ENCODE measurements at places on chromosomes 4 and X.
A peak's percentile ranks its signal among the peaks of the same experiment; 100 is the strongest.

DNA sequence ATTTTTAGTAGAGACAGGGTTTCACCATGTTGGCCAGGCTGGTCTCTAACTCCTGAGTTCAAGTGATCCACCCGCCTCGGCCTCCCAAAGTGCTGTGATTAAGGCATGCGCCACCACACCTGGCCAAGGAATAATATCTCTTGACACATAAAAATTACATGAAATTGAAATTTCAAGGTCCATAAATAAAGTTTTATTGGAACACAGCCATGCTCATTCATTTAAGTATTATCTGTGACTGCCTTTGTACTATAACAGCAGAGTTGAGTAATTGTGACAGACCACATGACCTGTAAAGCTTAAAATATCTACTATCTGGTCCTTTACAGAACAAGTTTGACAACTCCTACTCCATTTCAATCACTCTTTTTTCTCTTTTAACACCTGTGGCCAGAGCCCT, 17.8 kb upstream of the EGFL6 start:
- no peak for DNase-seq

GRCh38 chr4:57070461-57070860, 39.7 kb downstream of the IGFBP7 start:
- DNase-seq: no peak

DNA sequence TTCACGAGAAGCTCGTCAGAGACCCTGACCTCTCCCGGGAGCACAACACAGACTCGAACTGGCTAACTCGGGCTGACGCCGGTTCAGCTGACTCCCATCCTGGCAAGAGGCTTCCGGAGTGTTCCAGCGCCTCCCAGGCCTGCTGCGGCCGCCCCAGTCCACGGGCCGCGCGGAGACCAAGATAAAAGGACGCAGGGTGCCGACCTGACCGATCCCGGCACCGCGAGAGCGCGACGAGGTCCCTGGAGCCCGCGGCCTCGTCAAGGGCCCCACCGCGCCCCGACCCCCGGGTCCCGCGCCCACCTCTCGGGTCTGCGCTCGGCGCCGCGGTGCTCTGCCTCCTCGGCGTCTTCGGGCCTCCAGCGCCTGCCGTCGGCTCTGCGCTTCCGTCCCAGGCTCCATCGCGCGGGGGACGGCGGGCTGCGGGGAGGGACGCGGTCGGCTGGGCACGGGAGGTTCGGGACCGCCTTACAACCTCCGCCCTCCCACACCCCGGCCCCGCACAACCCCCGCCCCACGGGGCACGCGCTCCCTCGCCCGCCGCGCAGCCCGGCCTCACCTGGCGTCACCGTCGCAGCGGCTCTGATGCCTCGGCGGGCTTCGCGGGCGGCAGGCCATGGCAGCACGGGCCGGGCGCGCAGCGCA, 426 bp downstream of the SLBP start:
- DNase-seq: peak; percentile 75

DNA sequence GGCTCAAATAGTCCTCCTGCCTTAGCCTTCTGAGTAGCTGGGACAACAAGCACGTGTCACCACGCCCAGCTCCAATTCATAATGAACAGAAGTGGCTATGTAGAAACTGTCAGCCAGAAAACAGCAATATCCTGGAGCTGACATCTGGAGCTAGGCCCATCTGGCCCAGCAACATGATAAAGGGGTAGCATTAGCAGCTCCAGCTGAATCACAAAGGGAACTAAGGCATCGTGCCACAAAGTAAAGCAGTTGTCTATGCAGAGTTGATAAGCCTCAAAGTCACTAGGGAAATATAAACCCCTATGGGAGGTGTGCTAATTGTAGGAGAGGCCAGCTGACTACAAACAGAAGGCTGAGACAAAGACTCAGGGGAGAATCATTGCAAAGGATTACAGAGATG, 270.5 kb upstream of the GPC4 start:
- no peak for DNase-seq

DNA sequence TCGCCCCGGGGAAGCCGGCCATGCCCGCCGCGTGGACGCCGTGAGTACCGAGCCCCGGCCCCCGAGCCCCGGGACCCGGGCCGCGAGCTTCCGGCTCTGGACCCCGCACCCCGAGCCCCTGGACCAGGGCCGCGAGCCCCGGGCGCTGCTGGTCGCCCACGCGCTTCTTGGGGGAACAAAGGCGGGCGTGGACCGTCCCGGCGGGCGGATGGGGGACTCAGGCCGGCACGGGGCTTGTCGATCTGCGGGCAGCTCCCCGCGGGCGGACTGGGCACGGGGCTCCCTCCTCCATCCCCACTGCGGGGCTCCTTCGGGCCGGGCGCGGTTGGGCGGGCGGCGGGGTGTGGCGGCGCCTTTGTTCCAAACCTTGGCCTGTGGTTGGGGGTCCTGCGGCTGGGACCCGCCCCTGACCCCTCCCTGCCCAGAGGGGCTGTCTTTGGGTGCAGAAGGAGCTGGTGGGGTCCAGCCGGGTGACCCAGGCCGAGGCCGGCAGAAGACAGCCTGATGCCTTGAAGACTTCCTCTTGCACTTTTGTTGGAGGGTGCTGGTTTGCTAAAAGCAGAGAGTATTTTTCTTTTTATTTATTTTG, 25.2 kb upstream of the ADD1 start:
- DNase-seq: no peak

DNA sequence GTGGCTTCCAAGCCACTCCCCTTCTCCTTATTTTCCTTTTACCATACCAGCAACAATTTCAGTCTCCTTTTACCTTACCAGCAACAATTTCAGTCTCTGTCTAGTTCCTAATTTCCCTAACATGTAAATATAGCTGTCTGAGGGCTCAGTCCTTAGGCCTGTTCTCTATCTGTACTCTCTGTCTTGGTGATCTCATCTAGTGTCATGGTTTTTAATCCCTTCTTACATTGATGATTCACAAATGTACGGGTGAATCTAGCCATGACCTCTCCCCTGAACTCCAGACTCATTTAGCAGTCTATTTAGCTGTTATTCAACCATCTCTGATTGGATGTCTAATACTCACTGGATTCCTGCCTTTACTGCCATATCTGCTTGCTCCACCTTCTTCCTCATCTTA, 7.2 kb downstream of the IL15 start:
- no peak for DNase-seq

DNA sequence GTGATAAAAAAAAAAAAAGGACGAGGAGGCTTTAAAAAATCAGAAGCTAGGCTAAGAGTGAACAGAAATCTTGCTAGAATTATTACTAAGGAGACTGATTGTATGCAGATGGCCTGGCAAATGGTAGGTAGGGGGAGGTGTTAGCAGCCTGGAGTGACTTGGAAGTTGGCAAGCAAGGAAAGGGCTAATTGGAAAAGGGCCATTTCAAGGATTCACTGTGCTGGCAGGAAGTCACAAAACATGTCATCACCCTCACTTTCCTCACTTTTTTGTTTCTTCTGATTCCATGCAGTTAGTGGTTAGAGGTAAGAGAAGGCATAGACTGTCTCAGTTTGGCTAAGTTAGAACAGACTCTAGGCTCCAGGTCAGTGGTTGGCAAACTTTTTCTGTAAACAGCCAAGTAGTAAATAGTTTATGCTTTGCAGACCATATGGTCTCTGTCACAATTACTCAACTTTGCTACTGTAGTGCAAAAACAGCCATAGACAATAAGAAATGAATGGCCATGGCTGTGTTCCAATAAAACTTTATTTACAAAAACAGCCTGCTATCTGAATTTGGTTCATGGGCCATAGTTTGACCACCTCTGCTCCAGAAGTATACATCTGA, 646.5 kb upstream of the ACTRT1 start:
- DNase-seq: no peak

DNA sequence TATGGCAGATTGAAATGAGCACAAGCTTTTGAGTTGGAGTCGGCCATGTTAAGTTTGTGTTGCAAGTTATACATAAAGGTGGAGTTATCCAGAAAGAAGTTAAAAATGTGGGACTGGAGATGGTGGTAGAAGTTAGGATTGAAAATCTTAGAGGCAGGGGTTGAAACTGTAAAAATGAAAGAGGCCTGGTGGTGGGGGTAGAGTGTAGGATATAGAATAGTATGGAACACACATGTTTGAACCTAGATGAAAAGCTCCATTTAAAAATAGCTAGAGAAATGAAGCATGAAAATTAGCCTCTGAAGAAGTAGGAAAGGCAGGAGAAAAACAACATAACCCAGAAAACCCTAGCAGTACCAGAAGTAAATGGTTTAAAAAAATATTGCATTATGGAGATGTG, 131.8 kb upstream of the ENPEP start:
- DNase-seq: no peak

Measured in islet precursor cell (in vitro differentiated cells).